ENCODE measurements at places on chromosomes 16 and 17. TPM values are rescaled to one million over a fixed set of nuclear protein-coding genes. Genes with fewer than 3 reads are reported as not detected.
A peak's percentile ranks its signal among the peaks of the same experiment; 100 is the strongest.

GRCh38 chr17:19388791-19389785 lies 2.1 kb upstream of the MFAP4 start:
- DNase-seq: no peak

Gene TMEM92
- total RNA-seq: not detected

GRCh38 chr17:43018008-43018853 lies 4.0 kb downstream of the VAT1 start:
- DNase-seq: no peak

Gene TBC1D3I
- total RNA-seq: not detected

Gene CCL23
- not detected for total RNA-seq

- DNase-seq: no peak
Observed at GRCh38 chr17:48513666-48514455, 16.9 kb downstream of the HOXB1 start.

GRCh38 chr17:60224064-60224463 lies 74.3 kb downstream of the CA4 start:
- DNase-seq: no peak

- no peak for DNase-seq
Observed at GRCh38 chr16:79562166-79562823, 38.2 kb downstream of the MAF start.

Gene ECI1
- 205 TPM for total RNA-seq

GRCh38 chr16:75506574-75506973 lies 11.3 kb upstream of the CHST6 start:
- DNase-seq: no peak

Gene MT4
- not detected for total RNA-seq

DNA sequence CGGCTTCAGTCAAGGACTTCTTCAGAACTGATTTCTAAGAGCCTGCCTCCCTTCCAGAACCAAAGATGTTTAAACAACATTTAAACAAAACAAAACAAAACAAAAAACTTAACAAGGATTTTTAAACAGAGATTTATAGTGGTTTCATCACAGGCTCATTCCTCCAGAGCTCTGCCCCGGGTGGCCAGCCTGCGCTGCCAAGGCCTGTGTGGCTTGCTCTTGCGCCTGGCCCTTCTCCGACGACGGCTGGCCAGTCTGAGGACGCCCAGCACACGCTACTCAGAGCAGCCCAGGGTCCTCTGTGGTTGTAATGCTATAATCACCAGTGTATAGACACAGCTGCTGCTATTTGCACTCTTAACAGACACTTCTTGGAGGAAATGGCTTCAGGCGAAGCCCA lies 307.2 kb upstream of the MYOCD start:
- no peak for DNase-seq

- DNase-seq: peak; percentile 83
Observed at GRCh38 chr17:28725660-28726225, 290 bp downstream of the TLCD1 start.

DNA sequence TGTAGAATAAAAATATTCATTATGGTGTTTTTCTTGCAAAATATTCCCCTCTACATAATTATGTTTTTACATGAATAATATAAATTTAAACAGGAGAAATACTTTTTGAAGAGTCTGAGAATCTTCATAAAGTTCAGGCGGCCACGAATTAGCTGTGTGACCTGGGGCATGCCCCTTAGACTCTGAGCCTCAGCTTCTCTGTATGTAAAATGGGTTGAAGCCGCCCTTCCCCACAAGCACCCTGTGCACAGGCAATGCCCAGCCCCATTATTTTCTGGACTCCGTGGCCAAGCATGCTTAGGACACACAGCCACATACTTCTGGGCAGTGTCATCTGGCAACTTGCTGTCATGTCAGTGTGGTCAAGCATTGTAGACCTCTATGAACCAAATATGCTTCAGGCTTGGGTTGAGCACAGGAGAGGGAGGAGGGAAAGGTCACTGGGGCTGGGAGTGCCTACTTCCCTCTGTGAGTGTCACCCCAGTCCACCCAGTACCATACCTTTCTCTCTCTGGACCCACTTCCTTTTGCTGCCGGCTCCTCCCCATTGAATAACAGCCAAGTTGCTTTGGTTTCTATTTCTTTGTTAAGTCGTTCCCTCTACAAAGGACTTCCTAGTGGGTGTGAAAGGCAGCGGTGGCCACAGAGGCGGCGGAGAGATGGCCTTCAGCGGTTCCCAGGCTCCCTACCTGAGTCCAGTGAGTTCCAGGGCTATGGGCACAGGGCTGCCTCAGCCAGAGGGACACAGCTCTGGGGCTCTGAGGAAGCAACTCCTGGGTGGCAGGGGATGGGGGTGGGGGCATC lies at the start of gene LGALS9:
TSS of gene LGALS9 (plus strand) at position 582 of the 804 bp plus-strand sequence. CDS start at position 660, 78 bp downstream.
- DNase-seq: no peak

- no peak for DNase-seq
Observed at GRCh38 chr17:51947160-51947735, 211.3 kb downstream of the CA10 start.

DNA sequence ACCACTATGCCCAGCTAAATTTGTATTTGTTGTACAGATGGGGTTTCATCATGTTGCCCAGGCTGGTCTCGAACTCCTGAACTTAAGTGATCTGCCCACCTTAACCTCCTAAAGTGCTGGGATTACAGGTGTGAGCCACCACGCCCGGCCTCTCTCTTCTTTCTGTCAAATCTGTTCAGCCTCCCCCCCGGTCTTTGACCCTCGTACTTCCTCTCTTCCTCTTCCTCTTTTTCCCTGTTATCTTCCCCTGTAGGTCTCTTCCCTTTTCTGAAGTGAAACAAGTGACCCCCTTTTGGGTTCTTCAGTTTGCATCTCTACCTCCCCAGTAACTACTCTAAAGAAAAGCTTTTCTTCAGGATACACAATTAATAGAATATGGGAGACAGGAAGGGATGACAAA lies 31.7 kb upstream of the DHX40 start:
- no peak for DNase-seq

Gene HIC1
- 22.7 TPM for total RNA-seq

Gene TPPP3
- total RNA-seq: 9.5 TPM

Gene ZNF213
- 6.2 TPM for total RNA-seq

Gene MYOCD
- 37.6 TPM for total RNA-seq

DNA sequence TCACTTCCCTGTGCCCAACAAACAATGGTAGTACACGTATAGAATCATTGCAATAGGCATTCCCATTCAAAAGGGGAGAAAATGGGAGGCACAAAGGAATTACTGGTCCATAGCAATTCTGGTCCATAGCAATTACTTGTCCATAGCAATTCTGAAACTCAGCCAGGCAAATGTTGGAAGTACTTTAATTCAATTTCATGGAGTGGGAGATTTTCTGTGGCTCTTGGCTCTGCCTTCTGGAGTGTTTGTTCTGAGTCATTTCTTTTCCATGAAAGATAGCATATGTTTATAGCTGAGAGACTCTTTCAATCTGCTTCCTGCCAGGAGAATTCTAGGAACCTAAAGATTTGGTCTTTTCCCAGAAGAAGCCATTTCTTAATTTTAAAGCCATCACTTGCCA lies 182.8 kb upstream of the ELAC2 start:
- no peak for DNase-seq

Gene TOM1L1
- 10.5 TPM for total RNA-seq

DNA sequence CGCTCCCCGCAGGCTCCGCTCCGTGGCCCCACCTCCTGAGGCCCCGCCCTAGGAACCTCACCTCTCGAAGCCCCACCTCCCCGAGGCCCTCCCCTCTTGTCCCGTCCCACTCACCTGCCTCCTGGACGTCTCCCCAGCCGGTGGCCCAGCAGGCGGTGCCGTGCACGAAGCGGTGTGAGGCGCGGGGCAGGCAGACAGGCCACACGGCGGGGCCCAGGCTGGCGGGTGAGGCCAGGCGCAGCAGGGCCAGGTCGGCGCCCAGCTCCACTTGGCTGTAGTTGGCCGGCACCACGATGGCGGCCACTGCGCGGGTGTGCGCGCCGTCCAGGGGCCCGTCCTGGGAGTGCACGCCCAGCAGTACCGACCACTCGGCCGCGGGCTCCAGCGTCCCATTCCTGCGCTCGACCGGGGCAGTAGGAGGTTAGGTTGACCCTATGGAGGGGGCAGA lies 1.6 kb downstream of the PRSS36 start:
- DNase-seq: no peak

Gene WDR59
- 47.8 TPM for total RNA-seq

- DNase-seq: peak; percentile 57
Observed at GRCh38 chr17:81930142-81931125, 2.9 kb upstream of the MAFG start.

GRCh38 chr17:32551186-32551955 lies 64.6 kb downstream of the CDK5R1 start:
- DNase-seq: no peak

DNA sequence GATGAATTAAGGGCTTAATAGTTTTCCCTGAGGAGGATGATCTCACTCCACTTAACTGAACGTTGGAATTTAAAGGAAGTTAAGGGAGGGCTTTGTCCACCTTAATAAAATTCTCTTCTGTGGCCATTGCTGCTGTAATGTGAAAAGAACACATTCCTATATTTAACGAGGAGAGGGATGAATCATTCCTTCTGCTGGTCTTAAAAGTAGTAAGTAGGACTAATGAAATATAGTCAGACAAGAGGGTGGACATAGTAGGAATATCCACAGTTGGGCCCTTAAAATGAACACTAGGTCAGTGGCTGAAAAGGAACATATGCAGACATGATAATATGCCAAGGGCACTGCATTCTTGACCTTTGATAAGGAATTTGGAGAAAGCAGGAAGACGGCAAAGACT lies 405.6 kb downstream of the PMP22 start:
- no peak for DNase-seq

Gene MYH1
- not detected for total RNA-seq

Gene CCL4
- total RNA-seq: 0.92 TPM

- DNase-seq: no peak
Observed at GRCh38 chr16:57285379-57285778, 907 bp upstream of the PLLP start.

Gene BCL6B
- total RNA-seq: 14.0 TPM

DNA sequence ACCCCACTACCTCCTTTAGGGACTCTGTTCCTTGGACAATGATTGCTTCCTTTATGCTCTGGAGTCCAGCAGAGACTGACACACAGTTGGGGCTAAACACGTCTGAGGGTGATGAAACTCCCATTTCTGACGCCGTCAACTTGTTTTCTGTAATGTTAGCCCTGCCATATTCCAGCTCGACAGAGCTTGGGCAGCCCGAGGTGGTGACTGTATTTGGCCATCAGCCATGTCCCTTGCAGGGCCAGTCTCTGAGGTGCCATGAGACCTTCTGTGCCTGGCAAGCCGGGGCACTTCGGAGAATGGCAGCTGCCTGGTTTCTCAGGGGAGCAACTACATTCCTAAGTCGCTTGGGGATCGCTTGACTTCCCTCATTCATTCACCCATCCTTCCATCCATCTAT lies 278.9 kb upstream of the TNRC6C start:
- DNase-seq: no peak

Gene TLCD3B
- total RNA-seq: not detected

DNA sequence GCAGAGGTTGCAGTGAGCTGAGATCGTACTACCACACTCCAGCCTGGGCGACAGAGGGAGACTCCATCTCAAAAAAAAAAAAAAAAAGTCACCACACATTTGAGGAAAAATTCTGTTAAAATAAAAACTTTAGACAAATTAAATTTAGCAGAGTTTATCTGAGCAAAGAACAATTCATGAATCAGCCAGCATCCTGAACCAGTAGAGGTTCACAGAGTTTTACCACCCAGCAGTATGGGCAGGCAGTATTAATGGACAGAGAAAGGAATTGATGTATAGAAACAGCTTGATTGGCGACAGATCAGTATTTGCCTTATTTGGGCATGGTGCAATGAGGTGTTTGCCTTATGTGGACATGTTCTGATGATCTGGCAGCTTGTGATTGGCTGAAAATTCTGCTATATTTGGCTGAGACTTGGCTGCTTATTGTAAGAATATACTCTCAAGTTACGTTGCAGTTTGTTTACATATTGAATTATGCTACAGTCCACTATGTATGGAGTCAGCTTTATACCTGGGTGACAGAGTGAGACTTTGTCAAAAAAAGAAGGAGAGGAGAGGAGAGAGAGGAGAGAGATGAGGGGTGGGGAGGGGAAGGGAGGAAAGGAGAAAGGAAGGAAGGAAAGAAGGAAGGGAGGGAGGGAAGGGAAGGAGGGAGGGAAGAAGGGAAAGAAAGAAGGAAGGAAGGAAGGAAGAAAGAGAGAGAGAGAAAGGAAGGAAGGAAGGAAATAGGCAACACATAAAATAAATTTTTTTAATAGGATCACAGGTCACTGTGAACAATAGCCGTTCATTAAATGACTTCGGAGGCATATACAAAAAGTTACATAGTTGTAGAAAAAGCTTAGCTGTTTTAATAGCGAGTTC lies 14.6 kb downstream of the ABCC3 start:
- DNase-seq: no peak
